ENCODE measurements at places on chromosomes 1 and 21.

GRCh38 chr1:56917356-56917755 is 48.5 kb downstream of the C8B start:
- DNase-seq, result no peak

- DNase-seq, result no peak
These were observed 14.8 kb upstream of the COL11A1 start for GRCh38 chr1:103122983-103123720.

- DNase-seq, result no peak
These were observed 85.3 kb downstream of the SLC66A1 start for GRCh38 chr1:19397217-19397945.

- no peak for DNase-seq
These were observed 114.9 kb downstream of the VPS13D start for GRCh38 chr1:12344596-12345349.

DNA sequence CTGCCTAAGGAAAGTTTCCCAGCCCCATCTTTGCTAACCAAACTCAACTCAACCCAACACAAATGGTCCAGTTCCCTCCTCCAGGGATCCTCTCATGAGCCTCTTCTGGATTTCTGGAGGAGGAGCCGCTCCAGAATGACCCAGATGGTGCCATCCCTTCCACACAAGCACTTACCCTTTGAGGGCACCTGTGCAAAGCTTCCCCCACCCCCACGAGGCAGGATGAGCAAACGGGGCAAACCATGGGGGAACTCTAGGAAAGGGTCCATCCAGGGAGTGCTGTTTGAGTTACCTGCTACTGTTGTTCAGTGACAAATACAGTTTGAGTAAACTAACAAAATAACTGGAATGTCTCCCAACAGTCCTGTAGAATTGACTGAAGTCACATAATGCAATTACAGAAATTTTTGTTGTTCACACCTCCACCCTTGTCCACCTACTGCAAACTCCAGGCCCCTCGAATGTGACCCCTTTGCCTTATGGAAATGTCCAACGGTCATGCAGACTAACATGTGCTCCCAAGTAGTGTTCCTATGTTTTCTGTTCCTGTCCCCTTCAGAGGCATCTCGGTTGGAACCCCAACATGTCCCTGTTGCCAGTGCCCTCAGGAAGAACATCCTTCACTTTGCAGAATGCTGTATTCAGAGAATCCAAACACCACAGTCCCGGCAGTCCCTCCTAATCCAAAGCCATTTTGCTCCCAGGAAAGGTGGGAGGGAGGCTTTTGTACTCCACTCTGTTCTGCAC is 160.1 kb downstream of the RRAGC start:
- no peak for DNase-seq

DNA sequence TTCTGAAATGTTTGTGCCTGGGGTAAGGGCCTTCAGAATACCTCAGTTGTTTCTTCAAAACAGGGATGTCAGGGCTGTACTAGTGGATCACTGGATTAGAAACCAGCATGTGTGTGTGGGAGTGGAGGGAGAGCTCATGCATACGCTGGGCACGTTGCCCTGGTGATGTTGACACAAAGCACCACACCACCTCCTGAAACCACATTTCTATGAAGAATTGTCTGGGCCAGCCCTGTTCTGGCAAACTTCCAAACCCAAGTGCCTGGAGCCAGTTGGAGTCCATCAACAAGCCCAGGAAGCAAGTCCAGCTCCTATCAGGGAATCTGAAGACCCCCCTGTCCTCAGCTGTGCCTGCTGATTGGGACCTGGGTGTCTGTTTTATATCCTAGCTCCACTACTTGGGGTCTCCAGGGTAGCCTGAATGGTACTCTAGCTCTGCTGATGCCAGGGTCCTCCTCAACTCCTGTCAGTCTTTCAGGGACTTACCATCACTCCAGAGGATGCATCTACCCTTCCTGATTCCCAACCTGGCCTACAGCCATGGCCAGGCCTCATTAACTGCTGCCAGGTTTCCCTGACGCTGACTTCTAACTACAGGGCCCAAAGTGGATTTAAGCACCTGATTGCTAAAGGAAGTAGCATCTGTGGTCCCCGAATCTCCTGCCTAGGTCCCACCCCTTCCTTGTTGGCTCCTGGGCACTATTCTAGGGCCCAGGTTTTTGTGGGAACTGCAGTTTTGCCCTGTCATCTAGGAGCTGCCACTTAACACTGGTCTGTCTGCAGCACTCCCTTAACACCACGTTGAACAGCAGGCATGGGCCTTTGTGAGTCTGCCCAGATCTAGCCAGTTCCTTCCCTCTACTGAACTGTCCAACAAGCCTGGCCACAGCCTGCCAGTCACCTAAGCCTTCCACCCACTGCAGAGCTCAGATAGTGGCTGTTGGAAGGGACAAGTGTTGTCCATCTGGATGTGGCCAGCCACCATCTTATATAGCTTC is 45.5 kb downstream of the LPAR3 start:
- peak; percentile 48 for DNase-seq

GRCh38 chr21:44523567-44524413 is 16.2 kb downstream of the KRTAP10-1 start:
- no peak for DNase-seq

GRCh38 chr1:24107462-24108138 is 4.3 kb downstream of the MYOM3 start:
- DNase-seq, result no peak

DNA sequence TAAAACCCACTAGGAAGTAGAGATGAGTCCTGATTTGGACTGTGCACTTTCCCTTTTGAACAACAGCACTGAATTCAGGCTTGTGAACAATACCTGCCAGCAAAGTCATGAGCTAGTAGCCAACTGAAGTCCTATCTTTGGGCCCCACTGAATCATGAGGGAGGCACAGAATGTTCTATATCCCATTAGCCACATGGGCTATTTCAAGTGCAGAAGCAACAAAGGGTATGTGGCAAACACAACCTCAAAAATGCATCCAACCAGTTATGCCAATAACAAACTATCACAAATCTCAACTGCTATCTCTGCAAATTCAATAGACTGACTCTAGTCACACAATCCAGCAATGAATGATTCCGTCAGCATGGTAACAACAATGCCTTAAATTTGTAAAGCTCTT is 276.0 kb downstream of the MRPL39 start:
- DNase-seq, result no peak

DNA sequence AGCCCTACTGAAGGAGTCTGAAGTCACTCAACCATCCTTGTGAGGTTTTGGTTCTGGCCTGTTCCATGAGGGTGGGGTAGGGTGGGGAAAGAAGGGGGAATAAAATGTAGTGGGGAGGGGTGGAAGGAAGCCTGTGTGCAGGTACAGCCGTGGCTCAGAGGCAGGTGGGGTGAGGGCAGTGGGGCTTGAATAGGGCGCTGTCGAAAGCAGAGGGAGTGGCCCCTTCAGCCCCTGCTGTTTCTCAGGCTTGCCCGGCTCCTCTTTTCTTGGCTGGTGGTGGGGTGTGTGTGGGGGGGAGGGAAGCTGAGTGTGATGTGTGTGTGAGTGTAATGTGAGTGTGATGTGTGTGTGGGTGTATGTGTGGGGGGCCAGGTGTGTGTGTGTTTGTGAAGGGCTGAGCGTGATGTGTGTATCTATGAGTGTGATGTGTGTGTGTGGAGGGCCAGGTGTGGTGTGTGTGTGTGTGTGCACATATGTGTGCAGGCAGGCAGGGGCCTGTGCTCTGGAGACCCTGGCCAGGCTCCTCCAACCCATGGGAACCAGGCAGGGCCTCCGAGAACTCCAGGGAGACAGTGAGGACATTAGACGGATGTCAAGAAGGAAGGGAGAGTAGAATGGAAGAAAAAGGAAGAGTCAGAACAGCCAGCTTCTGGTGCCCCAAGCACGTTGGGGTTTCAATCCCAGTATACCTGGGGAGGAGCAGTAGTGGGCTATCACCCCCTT is 9.0 kb downstream of the SOX13 start:
- DNase-seq, result no peak

DNA sequence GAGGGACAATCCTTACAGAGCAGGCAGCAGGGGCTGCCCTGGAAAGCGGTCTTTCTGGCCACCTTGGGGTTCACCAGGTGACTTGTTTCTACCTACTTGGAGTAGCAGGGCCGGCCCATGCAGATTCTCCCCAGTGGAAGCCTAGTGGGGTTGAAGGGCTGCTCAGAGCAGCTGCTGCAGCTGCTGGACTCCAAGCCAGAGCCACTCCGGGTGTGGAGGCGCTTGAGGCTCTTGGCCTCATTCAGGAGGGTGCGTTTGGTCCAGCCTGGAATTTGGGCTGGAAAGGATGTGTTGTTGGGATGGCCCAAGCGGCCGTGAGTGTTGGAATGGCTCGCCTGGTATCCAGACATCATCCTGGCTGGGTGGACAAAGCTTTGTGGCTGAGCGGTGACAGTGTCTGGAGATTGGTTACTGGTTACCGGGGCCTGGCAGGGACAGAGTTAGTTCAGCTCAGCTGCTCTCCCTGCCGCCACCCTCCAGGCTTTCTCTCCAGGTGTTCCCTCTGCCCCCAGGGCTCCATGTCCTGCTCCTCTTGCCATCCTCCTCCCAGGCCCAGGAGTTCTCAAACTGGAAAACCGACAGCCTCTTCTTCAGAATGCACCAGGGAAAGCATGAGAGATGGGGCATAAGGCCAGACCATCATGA is 14.2 kb upstream of the HSPG2 start:
- DNase-seq, result no peak

DNA sequence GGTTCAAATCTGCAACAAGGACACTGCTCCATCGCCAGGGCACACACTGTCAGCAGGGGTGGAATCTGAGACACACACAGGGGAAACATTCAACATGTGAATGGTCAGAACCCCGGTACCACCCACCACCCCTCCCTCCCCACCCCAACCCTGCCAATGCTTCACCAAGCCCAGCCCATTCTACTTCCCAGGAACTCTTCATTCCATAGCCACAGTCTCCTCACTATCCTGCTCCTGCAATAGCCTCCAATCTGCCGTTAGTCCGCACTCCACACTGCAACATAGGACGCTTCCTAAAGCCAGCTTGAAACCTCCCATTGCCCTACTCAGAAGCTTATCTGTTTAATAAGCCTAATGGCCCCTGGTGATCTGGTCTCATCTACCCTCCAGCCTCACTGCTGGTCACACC is 7.5 kb upstream of the RAB3B start:
- DNase-seq, result no peak

GRCh38 chr1:2107586-2108212 is 57.5 kb downstream of the PRKCZ start:
- DNase-seq, result no peak

DNA sequence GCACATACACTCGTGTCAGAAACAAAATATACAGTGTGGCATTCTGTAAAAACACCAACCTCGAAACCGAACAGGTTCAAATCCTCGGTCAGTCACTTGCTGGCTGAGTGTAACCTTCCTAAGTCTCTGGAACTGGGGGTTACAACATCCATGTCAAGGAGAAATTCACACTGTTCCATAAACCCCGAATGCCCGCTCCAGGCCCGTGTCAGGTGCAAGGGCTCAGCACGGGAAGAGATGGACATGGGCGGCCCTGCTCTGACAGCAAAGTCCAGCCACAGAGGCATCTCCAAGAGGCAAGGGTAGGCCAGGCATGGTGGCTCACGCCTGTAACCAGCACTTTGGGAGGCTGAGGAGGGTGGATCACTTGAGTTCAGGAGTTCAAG is 79.5 kb downstream of the SLC66A1 start:
- no peak for DNase-seq

DNA sequence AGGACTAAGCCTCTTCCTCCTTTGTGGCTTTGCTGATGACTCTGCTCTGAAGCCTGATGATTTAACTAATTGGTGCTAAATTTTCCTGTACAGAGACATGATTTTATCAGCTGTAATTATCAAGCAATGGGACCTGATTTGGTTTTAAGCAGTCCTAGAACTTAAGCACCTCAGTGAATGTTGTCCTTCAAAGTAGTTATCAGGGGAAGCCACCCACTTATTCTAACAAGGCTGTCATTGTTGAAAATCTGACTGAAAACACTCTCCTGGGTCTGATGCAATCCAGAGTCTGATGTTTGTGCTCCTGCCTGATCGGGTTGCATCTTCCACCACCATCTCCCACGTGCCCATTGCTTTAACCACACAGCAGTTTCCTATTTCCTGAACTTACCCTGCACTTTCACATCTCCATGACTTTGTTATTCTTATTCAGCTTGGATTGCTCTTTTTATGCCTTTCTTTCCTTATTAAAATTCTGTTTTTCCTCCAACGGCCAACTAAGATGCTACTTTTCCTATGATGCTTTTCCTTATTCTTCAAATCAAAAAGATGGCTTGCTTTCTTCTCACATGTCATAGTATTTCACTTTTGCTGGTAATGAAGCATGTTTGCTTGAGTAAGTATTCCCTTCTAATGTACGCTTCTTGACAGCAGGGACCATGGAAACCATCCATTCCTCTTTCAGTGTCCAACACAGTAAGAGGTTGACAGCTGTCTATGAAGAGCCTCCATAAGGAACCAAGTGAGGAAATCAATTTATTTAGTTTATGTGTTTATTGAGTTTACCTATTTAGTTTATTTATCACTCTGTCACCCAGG is 55.0 kb downstream of the S1PR1 start:
- no peak for DNase-seq

- DNase-seq, result no peak
These were observed 747.2 kb upstream of the NEGR1 start for GRCh38 chr1:73029571-73029970.

All from natural killer cell (primary cell).